Activated effector memory CD4-positive, alpha-beta T cell treated with anti-CD3 and anti-CD28 coated beads, Interleukin-2, amount 50 U/mL, for 16 hours (primary cell): ENCODE measurements at places on chromosomes 2 and 18.

DNA sequence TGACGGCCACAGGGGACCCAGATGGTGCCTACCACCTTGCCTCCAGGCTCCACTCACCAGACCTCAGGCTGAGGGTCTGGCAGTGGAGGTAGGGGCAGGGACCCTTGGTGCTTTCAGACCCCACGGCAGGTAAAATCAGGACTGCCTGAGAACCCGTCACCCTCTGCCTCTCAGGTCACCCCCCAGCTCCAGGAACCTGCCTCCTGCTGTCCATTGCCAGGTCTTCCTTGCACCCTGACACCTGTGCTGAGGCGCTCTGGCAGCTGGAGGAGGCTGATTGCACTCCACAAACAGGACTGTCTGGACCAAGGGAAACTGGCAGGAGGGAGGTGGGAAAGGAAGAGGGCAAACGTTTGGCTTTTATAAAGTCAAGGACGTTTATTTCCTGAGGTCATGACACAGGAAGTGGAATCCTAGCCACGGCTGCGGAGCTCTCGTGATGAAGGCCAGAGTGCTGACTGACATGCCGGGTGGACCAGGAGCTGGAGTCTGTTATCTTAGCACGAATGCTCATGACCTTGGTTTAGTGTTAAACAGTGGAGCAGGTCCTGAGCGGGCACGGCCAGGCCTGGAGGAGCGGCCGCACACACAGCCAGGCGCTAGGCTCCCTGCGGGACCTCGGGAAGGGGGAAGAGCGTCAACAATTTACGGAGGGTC lies 40.5 kb downstream of the ANO7 start:
- DNase-seq = no peak

GRCh38 chr2:157304811-157305722 lies 20.6 kb downstream of the ERMN start:
- DNase-seq = no peak

GRCh38 chr2:205216580-205216979 lies 465.7 kb upstream of the NRP2 start:
- no peak for DNase-seq

- DNase-seq = no peak
Measured at GRCh38 chr2:108184419-108184818, 55.3 kb upstream of the SULT1C3 start.

- DNase-seq = no peak
Measured at GRCh38 chr2:66442516-66443185, 7.7 kb downstream of the MEIS1 start.

DNA sequence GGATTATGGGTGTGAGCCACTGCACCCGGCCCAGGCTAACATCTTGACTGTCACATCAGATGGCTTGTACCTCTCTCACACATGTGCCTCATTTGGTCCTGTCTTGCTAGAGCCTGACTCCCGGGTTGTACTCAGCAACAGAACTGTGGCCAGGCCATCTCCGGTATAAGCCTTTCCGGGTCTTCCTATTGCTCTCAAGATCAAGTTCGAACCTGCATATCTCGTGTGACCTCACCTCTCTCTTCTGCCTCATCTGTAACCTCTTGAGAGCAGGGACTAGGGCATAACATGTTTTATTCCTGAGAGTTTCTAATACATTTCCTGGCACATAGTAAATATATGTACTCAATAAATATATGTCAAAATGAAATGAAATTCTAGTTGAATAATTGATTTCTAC lies 114.0 kb downstream of the ACAA2 start:
- DNase-seq = no peak

DNA sequence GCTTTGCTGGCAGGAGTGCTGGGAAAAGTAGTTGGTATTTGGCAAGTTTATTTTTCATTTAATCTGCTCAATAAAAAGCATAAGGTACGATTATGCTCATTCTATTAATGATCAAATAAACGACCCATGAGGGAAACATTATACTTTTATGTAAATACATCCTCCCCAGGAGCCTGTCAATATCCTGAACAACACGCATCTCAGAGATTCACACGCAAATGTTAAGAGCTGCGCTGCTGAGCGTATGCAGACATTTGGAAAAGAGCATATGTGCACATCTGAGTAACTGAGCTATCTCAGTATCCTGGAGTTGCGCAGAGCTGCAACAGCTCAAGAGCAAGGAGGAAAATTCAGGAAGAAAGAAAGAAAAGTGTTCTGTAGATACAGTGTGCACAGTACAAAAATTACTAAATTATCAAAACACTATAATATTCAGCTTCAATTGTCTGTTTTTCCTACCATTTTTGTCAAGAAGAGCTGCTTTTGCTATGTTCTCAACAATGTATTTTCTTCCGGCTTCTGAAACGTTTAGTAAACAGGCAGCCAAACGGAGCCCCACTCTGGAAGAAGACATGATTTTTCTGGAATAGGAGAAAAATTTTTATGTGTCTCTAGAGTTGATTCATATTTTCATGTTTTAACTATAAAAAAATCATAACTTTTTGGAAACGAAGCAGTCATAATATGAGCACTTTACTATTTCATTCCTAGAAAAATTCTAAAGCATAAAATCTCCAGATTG lies 2.4 kb downstream of the FTCDNL1 start:
- DNase-seq = no peak

- no peak for DNase-seq
Measured at GRCh38 chr2:222174450-222174849, 124.3 kb downstream of the PAX3 start.

DNA sequence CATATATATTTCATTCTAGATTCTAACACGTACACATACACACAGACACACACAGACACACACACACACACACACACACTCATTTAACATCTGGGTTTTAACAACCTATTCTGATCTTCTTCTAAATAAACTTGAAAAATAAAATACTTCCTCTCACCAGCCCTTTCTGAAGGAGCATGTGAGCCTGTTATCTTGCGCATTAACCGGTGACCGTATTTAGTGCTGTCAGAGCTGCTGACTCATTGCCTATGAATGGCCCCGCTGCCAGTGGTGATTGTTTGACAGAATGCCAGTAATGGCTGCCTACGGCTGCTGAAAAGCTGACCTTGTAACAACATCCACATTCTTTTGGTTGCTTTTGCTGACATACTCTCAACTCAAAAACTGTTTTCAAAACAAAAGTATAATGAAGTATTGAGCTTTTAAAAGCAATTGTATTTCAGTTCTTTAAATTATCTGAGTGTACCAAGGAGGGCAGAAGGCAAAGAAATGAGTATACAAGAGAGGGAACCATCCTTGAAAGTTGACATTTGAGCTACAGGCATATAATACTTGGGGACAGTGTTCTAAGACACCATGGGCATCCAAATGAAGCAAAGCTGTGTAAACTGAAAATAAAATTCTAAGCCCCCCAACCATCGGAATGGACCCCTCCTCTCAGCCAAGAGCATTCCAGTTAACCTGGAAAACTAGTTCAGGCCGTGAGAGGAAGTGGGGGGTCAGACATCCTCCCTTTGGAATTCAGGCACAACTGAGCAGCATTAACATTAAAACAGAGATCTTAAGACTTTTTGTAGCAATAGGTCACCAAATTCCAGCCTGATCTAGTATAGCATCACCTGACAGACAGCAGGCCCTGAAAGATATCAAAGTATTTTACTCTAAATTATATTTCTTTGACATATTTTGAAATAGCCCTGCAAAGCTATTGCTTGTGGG lies 50.2 kb upstream of the DTNA start:
- no peak for DNase-seq

DNA sequence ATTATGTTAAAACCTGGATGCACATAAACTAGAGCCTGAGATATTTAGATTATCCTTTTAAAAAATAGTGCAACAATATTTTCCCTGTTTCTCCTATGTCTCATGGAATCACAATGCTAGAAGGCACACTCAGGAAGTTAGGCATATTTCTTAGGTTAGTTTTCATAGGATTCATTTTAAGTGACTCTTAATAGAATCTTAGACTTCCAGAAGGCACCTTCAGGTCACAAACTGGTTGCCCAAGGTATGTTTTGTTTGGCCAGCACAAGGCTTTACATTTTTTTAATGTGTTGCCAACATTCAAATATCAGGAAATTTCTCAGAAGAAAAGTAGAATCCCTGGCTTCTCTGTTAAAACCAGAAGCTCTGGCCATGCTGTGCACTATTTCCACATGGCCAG lies 129.3 kb downstream of the LNPK start:
- no peak for DNase-seq

GRCh38 chr2:187013058-187013457 lies 164.1 kb upstream of the ZSWIM2 start:
- no peak for DNase-seq

DNA sequence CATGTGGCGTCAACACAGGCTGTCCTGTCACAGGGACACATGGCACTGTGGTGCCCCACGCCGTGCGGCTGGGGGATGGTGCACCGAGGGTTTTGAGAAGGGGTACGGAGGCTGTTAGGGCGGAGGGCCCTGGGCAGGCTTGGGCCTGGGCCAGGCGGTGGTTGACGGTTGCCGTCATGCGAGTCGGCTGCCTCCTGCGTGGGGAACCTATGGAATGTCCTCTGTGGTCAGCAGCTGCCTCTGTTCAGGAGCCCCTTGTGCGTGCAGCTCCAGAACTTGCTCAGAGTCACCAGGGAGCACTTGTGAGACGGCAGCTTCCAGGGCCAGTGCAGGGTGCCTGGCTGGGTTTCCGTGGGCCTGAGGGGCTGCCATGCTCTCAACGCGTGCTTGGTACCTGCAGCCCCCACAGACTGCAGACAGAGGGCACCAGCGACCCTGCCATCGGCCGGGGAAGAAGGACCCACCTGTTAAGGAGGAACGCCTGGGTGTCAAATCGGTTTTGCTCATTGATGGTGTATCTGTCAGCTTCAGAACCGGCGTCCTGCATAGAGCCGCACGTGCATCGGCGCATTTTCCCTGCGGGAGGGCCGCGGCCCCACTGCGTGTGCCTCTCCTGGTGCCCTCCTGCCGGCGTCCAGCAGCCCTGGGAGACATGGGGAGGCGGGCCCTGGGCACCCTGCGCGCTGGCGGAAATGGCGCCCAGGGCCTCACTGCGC lies 10.0 kb upstream of the D2HGDH start:
- DNase-seq = no peak

- DNase-seq = no peak
Measured at GRCh38 chr2:187552381-187552780, 1.9 kb downstream of the TFPI start.

DNA sequence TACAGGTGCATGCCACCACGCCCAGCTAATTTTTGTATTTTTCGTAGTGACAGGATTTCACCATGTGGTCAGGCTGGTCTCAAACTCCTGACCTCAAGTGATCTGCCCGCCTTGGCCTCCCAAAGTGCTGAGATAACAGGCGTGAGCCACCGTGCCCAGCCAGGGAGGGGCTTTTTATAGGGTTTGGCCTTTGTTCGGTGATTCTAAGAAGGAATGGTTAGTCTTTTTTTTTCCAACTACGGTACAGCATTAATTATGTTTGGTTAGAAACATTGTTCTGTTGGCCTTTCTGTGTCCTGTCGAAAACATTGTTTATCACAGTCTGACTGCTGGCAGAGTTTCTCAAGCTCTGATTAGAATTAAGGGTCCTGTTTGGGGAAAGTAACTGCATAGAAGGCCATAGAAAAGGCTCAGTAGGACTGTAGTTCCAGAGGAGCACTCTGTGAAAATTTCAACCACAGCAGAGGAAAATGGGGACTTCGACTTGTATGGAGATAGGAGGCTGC lies 19.3 kb upstream of the SMCHD1 start:
- DNase-seq = no peak

DNA sequence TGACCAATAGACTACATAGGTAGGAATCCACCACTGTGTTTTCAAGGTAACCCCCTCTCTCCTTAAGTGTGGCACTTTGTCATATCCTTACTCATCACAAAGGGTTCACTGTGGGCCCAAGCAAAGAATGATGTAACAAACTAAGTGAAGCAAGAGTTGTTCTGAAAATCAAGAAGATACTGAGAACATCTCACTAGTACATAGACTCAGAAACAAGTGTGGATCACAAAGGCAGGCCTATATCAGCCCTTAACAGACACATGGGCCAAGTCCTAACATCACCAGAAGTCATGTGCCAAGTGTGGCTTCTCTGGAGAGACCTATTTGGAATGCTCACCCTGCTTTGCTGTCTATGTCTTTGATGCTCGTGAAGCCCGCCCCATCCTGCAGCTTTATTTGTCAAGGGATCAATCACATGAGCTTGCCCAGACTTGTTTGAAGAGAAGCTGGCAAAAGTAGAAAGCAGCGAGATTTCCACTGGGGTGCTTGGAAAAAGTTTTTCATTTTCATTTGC lies 131.2 kb upstream of the TTC39C start:
- DNase-seq = no peak

GRCh38 chr18:10563886-10564285 lies 38.1 kb downstream of the NAPG start:
- peak; percentile 47 for DNase-seq

- no peak for DNase-seq
Measured at GRCh38 chr2:110958346-110959119, 162.2 kb upstream of the BCL2L11 start.

- no peak for DNase-seq
Measured at GRCh38 chr2:238459081-238459629, 32.4 kb downstream of the ASB1 start.

DNA sequence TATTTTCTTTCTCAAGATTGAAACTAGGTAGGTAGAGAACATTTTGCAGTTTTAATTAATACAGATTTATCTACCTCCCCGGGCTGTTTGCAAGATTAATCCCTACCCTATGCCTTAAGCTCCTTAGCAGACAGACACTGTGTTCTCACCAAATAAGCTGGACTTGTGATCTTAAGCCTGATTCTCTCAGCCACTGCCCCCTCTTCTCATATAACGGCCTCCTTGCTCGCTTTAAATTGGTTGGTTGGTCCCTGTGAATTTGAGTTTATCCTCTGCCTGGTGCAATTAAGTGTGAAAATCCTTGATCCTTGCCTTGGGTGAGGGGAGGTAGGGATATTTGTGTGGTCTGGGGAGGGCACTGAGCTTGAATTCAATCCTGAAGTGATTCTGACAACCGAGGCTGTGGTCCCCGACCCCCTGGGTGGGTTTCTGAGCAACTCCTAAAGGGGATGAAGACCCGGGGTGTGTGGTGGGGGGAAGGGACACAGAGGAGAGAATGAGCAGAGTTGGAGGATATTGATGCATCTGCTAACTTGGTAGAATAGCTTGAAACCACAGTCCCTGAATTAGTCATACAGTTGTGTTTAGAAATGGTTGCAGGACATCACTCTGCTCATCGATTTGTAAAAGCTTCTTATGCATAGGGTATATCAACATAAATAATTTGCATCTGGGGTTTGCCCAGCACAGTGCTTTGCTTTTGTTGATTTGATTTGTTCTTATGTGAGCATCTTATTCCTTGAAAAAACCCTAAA lies 36.9 kb upstream of the NCKAP5 start:
- no peak for DNase-seq

- DNase-seq = peak; percentile 79
Measured at GRCh38 chr2:28610583-28611201, 114.8 kb downstream of the PLB1 start.

- DNase-seq = no peak
Measured at GRCh38 chr2:225122007-225122406, 79.7 kb upstream of the DOCK10 start.

DNA sequence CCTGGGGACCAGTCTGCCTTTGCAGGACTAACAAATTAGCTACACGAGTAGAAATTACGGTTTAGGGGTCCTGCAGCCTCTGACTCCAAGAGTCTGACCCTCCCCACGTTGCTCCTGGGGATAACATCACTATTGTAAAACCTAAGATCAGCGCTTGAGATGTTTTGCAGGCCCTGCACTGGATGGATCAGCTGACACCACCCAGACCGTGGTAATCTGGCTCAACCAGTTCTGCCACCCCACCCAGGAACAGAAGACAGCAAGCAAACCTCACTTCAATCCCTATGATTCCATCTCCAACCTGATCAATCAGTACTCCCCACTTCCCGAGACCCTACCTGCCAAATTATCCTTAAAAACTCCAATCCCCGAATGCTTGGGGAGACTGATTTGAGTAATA lies 31.7 kb downstream of the NGEF start:
- no peak for DNase-seq
